Activated naive CD8-positive, alpha-beta T cell treated with anti-CD3 and anti-CD28 coated beads, Interleukin-2, amount 10 ng/mL, durations not matched to agents 7 days and 5 days (primary cell): ENCODE measurements at places on chromosomes 3 and 15.

- H3K27ac ChIP-seq, result no peak overlapping the region
- DNase-seq, result no peak
These were observed 151.1 kb upstream of the ARHGEF26 start for GRCh38 chr3:153970047-153970446.

- H3K4me3 ChIP-seq, result no peak overlapping the region
- H3K4me1 ChIP-seq, result no peaks in the 10 kb centered on the region
- H3K36me3 ChIP-seq, result no peaks in the 10 kb centered on the region
- no peaks in the 10 kb centered on the region for H3K27me3 ChIP-seq
- no peak overlapping the region for H3K27ac ChIP-seq
These were observed 321.3 kb downstream of the CACNA2D3 start for GRCh38 chr3:54443561-54444161.

DNA sequence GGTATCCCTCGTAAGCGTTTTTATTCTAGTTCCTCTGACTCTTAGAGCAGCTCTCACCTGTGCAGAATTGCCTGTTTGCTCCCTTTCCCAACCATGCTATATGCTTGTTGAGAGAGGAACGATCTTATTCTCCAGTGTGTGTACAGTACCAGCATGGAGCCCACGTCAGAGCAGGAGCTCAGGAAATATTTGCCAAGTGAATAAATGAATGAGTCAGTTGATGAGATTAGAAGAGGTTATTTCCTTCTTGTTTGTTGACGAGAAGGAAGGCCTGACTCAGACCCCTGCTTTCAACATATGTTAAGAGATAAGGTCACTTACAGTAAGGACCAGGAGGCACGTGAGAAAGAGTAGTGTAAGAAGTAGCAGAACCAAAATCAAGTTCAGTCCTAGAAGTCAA lies 106.3 kb upstream of the ABHD17C start:
- H3K27ac ChIP-seq, result no peak overlapping the region
- no peak overlapping the region for H3K4me3 ChIP-seq
- DNase-seq, result no peak
- no peaks in the 10 kb centered on the region for H3K36me3 ChIP-seq
- H3K4me1 ChIP-seq, result no peaks in the 10 kb centered on the region

DNA sequence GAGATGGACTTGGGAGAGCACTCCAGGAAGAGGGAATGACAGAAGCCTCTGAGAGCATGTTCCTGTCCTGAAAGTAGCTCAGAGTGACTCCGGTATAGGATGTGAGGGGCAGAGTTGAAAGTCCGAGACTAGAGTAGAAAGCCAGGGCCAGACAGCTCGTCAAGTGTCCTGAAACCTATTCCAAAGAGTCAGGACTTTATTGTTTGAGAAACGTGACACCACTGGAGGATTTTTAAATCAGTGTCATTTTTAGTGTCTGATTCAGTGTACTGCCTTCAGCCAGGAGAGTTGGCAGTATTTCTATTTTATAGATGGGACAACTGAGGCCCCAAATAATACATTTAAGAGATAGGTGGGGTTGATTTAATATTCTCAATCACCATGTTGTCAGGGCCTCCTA lies 1.6 kb upstream of the RBMS3 start:
- H3K36me3 ChIP-seq, result no peaks in the 10 kb centered on the region
- peaks cover 14% of the 10 kb centered on the region for H3K27me3 ChIP-seq
- DNase-seq, result no peak
- no peak overlapping the region for H3K27ac ChIP-seq
- peaks cover 18% of the 10 kb centered on the region for H3K4me1 ChIP-seq
- H3K4me3 ChIP-seq, result no peak overlapping the region

DNA sequence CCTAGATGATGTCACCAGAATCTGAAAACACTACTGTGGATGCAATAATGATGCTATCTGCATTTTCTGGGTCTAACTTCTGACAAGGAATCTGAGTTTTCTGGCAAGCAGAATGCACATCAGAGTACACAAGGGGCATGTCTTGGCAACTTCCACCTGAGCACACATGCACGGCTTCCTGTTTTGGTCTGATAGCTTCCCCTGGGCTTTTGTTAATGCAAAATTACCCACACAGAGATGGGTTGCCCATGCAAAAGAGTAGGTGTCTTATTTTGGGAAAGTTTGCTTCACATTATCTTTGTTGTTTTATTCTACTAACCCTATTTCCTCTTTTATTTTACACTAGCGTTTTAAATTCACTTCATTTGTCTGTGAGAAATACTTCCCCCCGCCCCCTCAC lies 74.2 kb upstream of the SATB1 start:
- H3K27ac ChIP-seq, result peak overlapping the region; percentile 68
- peaks cover 11% of the 10 kb centered on the region for H3K4me1 ChIP-seq
- H3K36me3 ChIP-seq, result peaks cover 33% of the 10 kb centered on the region
- H3K27me3 ChIP-seq, result no peaks in the 10 kb centered on the region
- no peak for DNase-seq

GRCh38 chr15:101380146-101380545 lies 85.1 kb upstream of the SNRPA1 start:
- peaks cover 15% of the 10 kb centered on the region for H3K4me1 ChIP-seq
- DNase-seq, result no peak
- no peak overlapping the region for H3K4me3 ChIP-seq
- no peaks in the 10 kb centered on the region for H3K36me3 ChIP-seq
- no peak overlapping the region for H3K27ac ChIP-seq

- no peak for DNase-seq
- no peaks in the 10 kb centered on the region for H3K36me3 ChIP-seq
- H3K27ac ChIP-seq, result no peak overlapping the region
These were observed 21.7 kb downstream of the BNC1 start for GRCh38 chr15:83262594-83263315.

DNA sequence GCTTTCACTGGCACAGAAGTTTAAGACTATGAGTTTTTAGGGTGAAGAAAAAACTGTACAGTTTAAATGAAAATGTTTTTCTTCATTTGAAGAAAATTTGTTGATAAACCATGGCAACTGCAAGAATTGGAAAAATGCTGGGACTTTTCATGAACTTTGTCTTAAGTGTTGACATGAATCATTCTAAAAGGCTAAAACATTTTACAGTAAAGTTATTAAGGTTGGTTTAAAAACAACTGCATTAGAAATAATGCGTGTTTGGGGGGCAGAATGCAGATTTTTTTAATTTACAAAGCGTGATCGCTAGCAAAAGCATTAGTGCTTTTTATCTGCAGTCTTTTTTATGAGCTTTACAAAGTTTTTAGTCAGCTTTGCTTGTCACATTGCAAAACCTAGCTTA lies 601.9 kb upstream of the TGFBR2 start:
- no peak overlapping the region for H3K27ac ChIP-seq
- H3K4me3 ChIP-seq, result no peak overlapping the region
- no peaks in the 10 kb centered on the region for H3K4me1 ChIP-seq
- peaks cover 5% of the 10 kb centered on the region for H3K27me3 ChIP-seq

- no peak overlapping the region for H3K27ac ChIP-seq
- H3K4me3 ChIP-seq, result no peak overlapping the region
- peaks cover 1% of the 10 kb centered on the region for H3K4me1 ChIP-seq
- no peaks in the 10 kb centered on the region for H3K27me3 ChIP-seq
- peaks cover 15% of the 10 kb centered on the region for H3K36me3 ChIP-seq
- DNase-seq, result no peak
These were observed 109.7 kb downstream of the UBE2E2 start for GRCh38 chr3:23312866-23313265.
